ENCODE measurements at places on chromosomes 7 and 10.

- peak; percentile 24 for DNase-seq
These were observed 10.6 kb downstream of the LRIT2 start for GRCh38 chr10:84214612-84215235.

DNA sequence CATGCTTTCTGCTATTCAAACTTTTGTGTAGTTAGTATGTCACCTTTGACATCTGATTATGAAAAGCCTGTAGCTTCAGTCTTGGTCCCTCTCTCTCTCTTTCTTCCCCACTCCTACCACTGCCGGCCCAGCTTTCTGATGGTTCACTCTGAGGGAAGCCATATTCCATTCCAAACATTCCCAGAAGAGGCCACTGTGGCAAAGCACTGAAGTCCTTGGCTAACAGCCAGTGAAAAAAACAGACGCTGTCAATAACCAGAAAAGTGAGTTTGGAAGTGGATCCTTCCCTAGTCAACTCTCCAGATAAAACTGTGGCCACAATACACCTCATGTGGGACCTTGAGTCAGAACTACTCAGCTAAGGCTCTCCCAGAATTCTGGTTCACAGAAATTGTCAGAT is 950.7 kb upstream of the PHF14 start:
- DNase-seq, result peak; percentile 9

- DNase-seq, result no peak
These were observed 15.1 kb downstream of the URGCP start for GRCh38 chr7:43891069-43891955.

DNA sequence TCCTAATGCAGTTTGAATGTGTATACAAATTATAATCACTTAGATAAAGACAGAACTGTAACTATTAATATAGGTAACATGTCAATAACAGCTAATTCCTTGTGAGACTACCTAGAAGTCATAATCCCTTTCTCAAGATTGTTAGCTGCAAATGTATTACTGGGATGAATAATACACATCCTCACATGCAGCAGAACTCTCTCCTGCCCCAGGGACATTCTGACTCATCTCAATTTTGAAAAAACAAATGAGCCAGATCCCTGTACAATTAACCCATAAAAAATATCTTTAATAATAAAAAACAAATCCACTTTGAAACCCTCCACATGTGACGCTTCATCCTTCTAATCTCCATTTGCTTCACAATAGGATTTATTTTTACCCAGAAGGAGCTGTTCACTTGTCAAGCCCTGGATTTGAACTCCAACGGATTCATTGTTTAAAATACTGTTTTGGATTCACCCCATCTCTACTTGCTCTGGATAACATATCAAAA is 428.4 kb upstream of the TEX47 start:
- no peak for DNase-seq

- peak; percentile 40 for DNase-seq
These were observed 35.5 kb downstream of the GPRIN2 start for GRCh38 chr10:46520941-46521340.

GRCh38 chr7:149724661-149725425 is 48.5 kb downstream of the ZNF467 start:
- DNase-seq, result no peak

DNA sequence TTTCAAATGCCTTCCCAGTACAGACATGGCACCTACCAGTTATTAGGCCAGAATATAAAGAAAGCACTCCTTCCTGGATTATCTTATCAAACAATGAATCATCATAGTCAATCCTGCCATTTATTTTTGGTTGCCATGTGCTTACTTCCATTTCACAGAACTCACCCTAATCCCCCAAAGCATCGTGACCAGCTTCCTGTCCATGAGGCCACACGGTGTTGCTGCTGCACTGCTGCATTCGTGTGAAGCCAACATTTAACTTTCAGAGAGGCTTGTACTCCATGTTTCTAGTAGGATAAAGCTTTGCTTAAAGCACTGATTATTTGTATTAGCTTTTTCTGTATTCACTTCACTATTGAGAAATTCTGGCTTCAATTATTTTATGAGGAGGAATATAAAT is 14.4 kb downstream of the COL28A1 start:
- DNase-seq, result no peak

DNA sequence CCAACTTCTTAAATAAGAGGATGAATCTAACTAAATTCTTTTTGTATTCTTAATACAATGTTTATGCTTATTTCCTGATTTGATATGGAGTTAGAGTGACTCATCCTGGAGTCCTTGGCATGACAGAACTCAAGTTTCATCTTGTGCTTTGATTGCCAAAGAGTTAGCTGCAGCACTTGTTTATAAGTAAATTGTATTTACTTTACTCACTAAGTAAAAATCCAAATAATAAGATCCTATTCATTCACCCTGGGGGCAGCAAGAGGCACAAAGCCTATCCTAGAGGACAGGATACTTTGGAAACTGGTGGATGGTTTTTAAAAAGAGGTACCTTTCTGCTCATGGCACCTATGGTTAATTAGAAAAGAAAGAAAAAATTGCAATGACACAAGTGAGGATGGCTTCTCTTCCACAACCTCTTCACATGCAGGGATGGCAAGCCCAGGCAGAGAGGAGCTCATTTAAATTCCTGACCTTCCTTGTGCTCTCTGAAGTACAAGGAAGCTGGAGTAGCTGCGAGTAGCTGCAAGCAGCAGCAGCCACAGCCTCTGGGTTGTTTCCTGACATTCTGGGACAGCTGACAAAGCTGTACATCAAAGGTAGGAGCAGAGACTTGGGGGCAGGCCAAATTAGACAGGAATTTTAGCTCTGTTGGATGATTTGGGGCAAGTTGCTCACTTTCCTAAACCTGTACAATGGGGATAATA is 28.5 kb upstream of the CROT start:
- peak; percentile 41 for DNase-seq

DNA sequence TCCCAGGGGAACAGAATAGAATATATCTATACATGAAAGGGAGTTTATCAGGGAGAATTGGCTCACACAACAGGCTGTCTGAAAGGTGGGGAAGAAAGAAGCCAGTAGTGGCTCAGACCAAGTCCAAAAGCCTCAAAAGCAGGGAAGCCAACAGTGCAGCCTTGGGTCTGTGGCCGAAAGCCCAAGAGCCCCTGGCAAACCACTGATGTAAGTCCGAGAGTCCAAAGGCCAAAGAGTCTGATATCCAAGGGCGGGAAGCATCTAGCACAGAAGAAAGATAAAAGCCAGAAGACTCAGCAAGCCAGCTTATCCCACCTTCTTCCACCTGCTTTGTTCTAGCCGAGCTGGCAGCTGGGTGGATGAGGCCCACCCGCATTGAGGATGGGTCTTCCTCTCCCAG is 172.5 kb downstream of the CCDC71L start:
- DNase-seq, result no peak

DNA sequence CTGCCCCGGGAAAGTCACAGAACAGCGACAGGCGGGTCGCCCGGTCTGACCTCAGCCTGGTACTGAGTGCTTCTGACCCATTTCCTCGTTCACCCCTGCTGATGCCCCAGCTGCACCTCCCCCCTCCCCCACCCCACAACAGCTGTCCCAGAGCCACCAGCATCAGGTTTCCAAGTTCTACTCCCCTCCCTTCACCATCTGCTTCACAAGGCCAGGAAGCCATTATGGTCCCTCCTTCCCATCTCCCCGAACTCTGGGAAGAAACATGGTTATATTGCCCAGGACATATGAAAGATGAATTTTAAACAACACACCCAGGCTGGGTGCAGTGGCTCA is 301.9 kb upstream of the GALNT17 start:
- DNase-seq, result no peak

DNA sequence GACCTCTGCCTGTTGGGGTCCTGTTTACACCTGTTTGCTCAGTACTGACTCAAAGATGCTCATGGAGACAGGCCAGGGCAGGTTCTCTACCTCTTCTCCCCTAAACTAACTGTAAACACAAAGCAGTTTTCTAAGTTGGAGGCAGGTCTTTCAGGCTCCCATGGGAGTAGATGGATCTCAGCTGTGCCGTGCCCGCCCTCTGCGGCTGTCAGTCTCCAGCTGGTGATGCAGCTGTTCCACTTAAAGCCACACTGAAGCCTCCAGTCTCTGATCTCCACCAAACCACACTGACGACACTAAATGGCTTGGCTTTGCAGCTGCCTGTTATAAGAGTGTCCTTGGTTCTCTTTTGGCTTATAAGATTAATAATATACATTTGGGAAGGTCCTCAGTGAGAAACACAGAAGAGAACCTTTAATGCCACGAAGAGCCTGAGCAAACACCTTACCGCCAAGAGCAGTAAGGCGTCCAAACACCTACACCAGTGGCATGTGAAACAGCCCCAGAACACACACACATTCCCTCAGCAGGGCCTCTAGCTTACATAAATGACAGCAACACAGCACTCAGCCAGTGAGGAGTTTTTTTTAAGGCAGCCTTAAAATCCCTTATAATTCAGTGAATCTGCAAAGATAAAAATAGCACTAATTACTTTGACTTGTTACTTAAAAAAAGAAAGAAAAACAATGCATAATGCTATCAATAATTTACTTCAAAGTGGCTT is 60.4 kb upstream of the KCNIP2 start:
- no peak for DNase-seq

GRCh38 chr10:124025660-124026588 is 67.5 kb downstream of the CHST15 start:
- DNase-seq, result no peak
